ENCODE measurements at places on chromosomes 2 and 18.

DNA sequence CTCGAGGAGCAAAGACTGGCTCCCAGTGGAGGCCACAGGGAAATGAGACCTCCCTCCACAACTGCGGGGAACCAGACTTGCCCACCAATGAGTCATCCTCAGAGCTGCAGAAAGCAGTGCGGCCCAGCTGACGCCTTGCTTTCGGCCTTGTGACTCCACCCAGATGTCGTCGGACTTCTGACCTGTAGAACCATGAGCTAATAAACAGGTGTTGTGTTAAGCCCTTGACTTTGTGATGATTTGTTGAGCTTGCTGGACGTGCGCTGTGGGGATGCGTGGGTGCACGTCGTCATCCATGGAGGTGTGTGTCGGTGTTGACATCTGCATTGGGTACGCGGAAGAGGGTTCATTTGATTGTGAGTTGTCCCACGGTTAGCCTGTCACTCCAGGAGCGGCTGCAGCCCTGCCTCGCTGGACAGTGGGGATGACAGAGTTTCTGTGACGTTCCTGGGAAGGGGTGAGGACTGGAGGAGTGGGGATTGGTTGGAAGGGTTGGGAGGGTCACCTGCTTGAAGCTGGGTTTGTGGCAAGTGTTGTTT, 154.1 kb downstream of the SH3BP4 start:
- no peak for DNase-seq

DNA sequence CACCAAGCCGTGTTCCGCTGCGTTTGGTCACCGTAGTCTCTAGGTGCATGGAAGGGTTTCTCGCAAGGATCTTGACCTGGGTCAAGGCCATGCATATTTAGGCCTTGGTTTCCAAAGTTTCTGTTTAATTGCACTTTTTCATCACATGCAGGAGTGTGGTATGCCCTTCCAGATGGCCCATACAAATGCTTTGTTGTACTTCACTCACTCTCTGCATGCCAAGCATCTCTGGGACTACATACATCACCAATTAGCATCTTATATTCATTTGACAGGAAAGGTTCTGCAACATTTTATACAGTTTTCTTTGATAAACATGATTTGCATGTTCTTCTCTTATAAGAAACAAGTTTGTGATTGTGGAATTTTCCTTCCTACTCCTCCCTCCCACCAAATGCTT, 132.8 kb upstream of the KLHL14 start:
- no peak for DNase-seq

- no peak for DNase-seq
Observed at GRCh38 chr18:1585881-1586488, 681.3 kb downstream of the ADCYAP1 start.

GRCh38 chr2:179393481-179393880, 128.8 kb upstream of the SESTD1 start:
- no peak for DNase-seq

- no peak for DNase-seq
Observed at GRCh38 chr2:106197878-106198277, 3.8 kb upstream of the UXS1 start.

GRCh38 chr2:15492773-15493325, 68.3 kb downstream of the NBAS start:
- DNase-seq, result no peak

DNA sequence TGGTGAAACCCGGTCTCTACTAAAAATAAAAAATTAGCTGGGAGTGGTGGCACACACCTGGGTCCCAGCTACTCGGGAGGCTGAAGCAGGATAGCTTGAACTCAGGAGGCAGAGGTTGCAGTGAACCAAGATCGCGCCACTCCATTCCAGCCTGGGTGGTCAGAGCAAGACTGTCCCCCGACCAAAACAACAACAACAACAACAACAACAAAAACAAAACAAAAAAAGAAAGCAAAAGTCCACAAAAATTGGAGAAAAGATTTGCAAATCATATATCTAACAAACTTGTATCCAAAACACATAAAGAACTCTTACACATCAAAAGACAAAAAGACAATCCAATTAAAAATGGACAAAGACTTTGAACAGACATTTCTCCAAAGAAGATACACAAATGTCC, 10.4 kb downstream of the PPM1G start:
- no peak for DNase-seq

DNA sequence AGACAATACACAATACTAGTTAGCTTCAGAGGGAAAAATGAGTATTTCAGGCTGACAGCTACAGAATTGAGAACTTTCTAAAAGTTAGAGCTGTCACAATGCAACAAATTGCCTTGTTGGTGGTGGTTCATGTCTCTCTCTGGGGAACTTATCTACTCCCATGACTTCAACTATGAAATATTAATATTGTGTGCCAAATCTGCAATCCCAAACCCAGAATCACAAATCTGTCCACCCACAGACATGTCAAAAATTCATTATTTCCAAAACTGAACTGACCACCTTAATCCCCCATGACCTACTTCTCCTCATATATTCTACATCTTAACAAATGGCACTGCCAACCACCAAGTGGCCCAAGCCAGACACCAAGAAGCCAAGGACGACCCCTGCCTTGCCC, 143.5 kb downstream of the TCF4 start:
- no peak for DNase-seq

DNA sequence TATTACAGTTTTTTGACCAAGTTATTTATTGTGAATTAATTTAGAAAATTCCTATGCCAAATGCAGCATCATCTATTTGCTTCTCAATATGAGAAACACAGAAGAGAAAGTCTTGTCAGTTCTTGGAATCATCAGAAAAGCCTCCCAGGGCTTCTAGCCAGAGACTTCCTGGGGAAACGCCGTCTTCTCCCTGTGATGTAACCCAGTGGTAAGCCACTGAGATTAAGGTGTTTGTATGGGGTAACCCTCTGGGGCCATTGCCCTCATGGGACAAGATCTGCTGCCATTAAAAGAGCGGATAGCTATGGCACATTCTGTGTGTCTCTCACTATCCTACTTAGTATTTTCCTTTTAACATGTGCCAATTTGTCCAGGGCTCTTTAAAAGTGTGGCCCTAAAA, 28.0 kb downstream of the ANKRD29 start:
- no peak for DNase-seq

DNA sequence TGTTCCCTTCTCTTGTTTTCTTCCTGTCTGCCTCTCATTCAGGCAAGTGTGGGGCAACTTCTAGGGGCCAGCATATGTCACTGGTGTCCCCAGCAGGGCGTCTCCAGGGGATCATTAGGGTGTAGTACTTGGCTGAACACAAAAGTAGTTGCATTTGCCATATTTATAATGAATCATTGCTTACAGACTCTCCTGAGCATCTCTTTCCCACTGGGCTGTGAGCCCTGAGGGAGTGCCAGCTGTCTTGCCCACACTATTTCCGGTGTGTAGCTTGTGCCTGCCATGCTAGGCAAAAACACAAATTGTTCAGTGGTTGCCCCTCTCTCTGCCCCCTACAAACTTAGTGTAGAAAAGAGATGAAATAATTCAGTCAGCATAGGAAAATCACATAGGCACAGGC, 40.8 kb upstream of the SCLY start:
- DNase-seq, result no peak

DNA sequence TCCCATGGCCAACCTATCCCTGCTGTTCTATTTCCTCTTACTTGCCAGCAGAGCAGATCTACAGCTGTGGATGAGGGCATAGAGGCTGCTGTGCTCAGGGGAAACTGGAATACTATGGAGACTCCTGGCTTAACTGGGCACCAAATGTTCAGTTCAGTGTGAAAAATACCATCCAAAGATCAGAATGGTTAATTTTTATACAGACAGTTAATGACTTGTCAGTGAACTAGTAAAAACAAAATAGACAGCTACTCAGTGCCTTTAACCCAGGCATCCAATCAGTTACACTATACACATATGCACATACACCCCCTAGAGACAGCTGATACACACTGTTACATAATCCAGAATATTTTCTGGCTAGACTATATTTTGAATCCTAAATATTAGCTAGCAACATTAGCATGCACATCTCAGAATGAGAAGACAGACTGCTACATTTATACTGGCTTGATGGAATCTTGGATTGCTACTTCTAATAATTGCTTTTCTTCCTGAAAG, 59.1 kb upstream of the WIPF1 start:
- DNase-seq, result no peak

DNA sequence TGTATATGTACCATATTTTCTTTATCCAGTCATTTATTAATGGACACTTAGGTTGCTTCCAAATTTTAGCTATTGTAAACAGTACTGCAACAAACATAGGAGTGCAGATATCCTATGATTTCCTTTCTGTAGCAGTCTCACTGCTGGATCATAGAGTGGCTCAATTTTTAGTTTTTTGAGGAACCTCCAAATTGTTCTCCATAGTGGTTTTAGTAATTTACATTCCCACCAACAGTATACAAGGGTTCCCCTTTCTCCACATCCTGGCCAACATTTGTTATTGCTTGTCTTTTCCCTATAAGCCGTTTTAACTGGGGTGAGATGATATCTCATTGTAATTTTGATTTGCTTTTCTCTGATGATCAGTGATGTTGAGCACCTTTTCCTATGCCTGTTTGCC, 114.3 kb downstream of the TMEM17 start:
- DNase-seq, result no peak

DNA sequence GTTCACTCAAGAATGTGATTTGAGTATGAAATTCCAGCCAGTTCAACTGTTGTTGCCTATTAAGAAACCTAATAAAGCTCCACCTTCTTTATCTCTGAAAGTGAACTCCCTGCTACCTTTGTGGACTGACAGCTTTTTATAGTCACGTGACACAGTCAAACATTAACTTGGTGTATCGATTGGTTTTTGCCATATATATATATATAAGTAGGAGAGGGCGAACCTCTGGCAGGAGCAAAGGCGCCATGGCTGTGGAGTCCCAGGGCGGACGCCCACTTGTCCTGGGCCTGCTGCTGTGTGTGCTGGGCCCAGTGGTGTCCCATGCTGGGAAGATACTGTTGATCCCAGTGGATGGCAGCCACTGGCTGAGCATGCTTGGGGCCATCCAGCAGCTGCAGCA, at the start of gene UGT1A1:
Gene UGT1A1 (plus strand): TSS at position 228 of the 400 bp plus-strand sequence. CDS start 18 bp downstream, at position 246.
- DNase-seq, result no peak

DNA sequence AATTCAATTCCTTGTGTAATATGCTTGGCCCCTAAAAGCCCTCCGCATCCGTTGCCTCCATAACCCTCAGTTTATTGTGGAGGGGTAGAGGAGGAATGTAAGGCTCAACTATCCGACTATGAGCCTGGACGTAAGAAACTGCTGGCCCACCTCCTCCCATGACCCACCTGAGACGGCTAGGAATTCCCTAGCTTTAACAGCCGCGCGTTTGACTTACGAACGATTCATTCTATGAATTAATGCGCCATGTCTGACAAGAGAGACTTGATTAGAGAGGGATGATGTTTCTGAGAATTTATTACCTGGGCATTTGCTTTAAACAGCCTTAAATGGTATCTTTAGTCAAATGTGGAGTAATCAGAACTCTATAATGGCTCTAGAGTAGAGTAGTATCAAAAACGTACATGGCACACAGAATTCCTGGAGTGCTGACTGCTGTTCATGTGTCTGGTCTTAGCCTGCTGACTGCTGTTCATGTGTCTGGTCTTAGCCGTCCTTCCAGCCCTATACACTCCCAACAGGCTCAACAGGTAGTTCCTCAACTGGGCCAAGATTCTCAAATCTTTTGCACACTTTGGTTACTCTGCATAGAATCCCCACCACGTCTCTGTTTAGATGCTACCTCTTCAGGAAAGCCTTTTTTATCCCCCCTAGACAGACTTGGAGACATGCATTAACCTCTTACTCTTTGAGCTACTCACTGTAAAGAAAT, 899 bp upstream of the GFPT1 start:
- no peak for DNase-seq

DNA sequence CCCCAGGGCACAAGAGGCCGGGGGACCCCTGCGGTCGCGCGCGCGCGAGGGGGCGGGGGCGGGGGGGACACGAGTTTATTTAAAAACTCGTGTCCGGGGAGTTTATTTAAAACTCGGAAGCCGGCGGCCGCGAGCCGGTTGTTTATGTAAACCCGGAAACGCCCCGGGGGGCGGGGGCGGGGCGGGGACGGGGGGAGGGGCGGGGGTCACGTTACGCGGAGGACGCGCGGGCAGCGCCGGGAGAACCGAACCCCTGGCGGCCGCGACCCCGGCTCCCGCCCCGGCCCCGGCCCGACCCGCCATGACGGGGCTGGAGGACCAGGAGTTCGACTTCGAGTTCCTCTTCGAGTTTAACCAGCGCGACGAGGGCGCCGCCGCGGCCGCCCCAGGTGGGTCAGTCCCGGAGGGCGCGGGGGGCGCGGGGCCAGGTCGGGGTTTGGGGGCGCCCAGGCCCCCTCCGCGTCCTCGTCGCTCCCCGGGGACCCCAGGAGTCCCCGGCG, 4.4 kb downstream of the NFATC1 start:
- DNase-seq, result no peak

- DNase-seq, result no peak
Observed at GRCh38 chr2:171342067-171342413, 91.8 kb downstream of the METTL8 start.

- no peak for DNase-seq
Observed at GRCh38 chr2:61707984-61708852, 145.6 kb downstream of the FAM161A start.

DNA sequence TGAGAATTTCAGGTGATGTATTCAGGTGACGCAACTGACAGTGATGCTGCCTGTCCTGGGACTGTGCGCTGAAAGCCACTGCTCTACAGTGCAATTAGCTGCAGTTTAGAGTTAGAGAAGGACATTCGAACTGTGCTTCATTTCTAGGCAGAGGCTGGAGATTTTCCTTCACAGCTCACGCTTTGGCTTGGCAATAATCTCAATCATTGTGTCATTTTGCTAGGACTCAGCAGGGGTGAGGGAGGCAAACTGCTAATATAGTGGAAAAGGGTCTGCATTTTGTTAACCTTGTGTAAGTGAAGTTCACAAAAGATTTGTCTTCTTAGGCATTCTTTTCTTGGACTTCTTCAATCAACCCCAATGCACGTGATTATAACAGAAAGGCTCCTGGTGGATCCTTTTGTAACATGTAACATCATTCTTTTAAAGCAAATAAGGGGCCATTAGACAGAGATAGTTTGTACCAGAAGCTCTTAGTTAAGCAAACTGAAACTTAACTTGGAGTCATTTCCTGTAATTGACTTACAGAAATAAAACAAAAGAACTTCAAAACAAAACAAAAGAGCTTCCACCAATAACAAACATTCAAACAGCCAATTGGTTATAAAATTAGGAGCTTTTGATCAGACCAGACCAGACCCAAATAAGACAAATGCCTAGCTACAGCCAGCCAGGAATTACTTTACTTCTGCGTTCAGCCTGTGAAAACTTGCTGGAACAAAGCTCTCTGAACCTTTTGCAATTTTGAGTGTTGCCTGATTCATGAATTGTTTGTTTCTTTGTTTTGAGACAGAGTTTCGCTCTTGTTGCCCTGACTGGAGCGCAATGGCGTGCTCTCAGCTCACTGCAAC, 1376.3 kb upstream of the CELF4 start:
- DNase-seq, result no peak

GRCh38 chr2:201204655-201205514, 21.9 kb downstream of the CASP10 start:
- DNase-seq, result no peak

DNA sequence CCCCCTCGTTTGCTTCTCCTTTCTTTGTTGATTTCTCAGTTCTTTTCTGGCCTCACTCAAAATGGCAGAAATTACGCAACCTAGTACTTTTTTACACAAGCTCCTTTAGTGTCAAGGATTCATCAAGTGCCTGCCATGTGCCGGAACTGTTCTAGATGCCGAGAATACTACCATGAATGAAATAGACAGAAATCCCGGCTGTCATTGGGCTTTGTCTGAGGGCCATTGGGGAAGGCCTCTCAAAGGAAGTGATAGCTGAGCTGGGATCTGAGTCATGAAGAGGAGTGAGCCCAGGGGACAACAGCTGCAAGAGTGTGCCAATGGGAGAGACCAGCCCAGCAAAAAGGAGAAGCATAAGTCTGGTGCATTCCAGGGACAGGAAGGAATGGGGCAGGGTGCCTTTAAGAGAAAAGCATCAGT, 34.3 kb upstream of the PPP1CB start:
- DNase-seq, result no peak

Measured in nucleus accumbens (tissue), 56 donors.